T-helper 17 cell (primary cell): ENCODE measurements at places on chromosomes 12 and 14. TPM values are rescaled to one million over a fixed set of nuclear protein-coding genes. Genes with fewer than 3 reads are reported as not detected.

The RASAL1 gene
- 0.89 TPM for total RNA-seq

DNA sequence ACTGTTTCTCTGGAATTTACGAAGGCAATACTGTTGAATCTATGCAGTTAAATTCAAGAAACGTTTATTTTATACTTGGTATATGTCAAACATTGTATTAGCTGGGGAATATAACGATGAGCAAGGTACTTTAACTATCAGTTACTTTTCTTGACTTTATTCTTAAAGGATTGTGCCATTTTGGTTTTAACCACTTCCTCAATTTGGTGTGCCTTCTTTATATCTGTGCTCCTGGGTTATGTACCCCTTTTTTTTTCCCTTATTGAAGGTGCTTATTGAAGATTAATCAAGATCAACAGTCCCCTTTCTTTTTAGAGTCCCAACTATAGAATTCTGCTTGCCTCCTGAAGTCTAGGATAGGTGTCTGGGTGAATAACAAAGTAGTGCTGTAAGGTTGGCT, 5.8 kb downstream of the RAB21 start:
- no peak for DNase-seq

DNA sequence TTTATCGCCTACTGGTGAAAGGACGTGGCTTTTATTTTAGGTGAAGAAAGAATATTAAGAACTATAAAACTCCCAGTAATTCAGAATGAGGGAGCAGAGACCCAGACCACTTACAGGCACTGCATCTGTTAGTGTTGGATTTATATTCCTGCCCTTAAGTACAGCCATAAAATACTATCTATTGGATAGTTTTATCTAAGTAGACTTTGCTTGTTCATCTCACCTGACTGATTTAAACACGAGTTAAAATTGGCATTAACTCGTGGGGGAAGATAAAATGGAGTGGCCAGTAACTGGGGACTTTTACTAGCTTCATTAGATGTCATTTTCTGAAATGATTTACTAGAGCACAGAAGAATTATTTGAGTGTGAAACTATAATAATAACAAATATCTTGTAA, 1377.5 kb upstream of the TMEM132C start:
- no peak for DNase-seq

- no peak for DNase-seq
These were observed 12.9 kb downstream of the TBX3 start for GRCh38 chr12:114671066-114671442.

The NKX2-8 gene
- total RNA-seq, result not detected

The POTEG gene
- not detected for total RNA-seq

DNA sequence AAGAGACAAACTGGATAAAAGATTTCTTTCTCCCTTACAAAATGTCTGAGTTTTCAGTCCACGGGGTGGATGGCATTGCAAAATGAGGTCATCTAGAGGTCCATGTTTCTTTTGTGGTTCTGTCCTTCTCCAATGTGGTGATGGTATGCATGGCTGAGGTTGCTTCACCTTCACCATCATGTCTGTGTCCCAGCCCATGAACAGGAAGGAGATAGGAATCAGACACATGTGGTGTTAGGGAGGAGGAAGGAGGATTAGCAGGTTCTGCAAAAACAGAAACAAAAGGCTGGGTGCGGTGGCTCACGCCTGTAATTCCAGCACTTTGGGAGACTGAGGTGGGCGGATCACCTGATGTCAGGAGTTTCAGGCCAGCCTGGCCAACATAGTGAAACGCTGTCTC, 11.0 kb upstream of the AEBP2 start:
- DNase-seq, result no peak

The SYNE3 gene
- total RNA-seq, result 59.6 TPM

The GNG2 gene
- 194 TPM for total RNA-seq

- no peak for DNase-seq
These were observed 3.9 kb upstream of the TMEM233 start for GRCh38 chr12:119589634-119590033.

- no peak for DNase-seq
These were observed 342.3 kb downstream of the PDZRN4 start for GRCh38 chr12:41530441-41530840.

GRCh38 chr14:73717711-73718417, 3.7 kb upstream of the PNMA1 start:
- DNase-seq, result no peak
